GM03348 (cell line): ENCODE measurements at places on chromosomes 1 and 21.

DNA sequence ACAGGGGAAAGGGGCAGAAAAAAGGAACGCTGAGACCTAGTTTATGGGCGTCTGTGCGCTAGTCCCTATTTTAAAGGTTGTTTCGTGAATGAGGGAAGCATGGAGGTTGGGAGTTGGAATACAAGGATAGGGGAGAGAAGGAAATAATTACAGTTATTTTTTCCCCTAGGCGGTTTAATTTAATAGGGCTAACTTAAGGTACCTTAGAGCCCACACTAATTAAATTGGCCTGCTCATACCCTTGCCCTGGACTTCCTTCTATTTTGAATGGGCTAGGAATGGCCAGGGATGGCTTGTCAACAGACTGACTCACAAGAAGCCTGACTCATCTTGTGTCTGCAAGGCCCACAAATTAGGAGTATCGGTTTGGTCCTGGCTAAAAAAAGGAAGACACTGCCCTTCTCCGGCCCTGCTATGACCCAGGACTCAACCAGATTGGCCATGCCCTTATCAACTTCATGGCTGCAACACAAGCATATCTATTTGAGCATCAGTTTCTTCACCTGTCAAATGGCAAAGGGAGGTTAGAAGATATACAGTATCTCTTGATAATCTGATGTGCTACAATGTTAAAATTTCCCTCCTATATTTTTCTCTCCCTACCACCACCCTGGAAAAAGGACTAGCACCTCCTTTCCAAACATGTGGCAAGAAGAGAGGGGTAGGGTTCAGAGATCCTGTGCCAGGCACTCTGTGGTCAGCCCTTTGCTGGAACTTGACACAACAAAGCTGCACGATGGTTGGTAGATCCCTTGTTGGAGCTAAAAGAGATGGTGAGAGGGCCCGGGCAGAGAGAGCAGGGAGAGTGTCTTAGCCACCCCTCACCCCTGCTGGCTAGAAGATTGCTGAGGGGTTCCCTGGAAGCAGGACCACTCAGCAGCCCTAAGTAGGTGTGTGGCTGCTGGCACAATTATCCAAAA lies 2.2 kb upstream of the SSBP3 start:
- DNase-seq: peak; percentile 83

GRCh38 chr1:151157067-151157531 lies 650 bp downstream of the TNFAIP8L2 start:
- DNase-seq: no peak

GRCh38 chr1:91015794-91016550 lies 5.9 kb downstream of the ZNF644 start:
- no peak for DNase-seq

- DNase-seq: no peak
Observed at GRCh38 chr1:103256490-103256889, 148.2 kb upstream of the COL11A1 start.

DNA sequence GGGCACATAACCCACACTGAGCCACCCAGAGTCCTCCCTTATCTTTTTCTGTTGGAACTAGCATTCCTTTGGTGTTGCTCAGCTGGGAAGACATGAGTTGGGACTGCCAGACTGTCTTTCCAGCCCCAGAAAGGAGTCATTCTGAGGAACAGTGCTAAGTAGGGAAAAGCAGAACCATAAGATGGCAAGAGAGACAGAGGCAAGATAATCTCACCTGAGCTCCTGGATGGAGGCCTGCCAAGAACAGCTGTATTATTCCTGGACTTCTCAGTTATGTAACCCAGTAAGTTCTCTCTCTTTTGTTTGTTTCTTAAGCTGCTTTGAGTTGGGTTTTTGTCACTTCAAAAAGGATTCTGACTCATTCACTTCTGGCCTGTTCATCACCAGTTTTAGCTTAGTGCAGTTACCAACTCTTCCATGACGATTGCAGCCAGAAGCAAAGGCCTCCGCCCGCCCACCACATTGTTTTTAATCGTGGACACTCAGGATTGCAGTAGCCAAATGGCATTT lies 134.4 kb downstream of the OMA1 start:
- peak; percentile 49 for DNase-seq

DNA sequence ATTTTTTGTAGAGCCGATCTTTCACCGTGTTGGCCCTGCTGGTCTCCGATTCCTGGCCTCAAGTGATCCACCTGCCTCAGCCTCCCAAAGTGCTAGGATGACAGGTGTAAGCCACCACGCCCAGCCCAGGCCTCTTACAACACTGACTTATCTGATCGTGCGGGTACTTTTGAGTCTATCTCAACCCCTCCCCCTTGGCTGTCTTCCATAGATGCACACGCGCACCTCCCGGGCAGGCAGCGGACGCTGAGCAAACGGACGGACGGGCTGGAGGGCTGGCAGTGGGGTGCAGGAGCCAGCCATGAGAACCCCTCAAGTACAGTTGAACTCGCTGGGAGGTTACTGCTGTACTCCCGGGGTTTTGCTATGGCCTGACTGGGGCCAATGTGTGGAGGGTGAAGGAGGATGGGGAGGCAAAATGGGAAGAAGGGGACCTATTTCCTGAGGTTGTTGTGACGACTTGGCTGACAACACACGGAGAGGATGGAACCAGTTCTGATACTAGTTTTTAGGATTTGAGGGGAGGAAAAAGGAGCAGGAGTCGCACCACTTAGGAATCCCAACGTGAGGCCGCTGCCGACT lies 959 bp downstream of the CD58 start:
- no peak for DNase-seq

DNA sequence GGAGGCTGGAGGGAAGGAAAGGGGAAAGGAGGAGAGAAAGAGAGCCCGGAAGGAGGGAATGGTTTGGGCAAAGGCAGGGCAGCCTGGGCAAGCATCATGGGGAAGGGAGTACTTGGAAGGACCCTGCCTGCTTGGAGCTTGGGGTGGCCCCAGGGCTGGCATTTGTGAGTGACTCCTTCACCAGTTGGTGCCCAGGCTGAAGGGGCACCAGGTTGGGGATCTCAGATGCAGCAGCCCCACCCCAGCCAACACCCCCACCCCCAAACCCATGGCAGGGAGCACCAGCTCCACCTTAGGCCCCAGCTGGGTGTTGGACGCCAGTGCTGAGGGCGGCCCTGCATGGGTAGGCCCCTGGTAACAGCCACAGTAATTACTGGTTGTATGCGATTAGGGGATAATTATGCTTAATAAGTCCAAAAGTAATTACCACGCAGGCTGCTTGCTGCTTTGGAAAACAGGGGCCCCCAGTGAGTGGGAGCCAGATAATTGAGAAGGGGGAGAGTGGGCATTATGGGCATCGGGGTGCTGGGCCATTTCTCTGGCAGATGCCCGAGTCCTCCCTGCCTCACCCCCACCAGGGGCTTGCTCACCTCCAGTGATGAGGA lies 78.3 kb downstream of the VWA5B1 start:
- no peak for DNase-seq

DNA sequence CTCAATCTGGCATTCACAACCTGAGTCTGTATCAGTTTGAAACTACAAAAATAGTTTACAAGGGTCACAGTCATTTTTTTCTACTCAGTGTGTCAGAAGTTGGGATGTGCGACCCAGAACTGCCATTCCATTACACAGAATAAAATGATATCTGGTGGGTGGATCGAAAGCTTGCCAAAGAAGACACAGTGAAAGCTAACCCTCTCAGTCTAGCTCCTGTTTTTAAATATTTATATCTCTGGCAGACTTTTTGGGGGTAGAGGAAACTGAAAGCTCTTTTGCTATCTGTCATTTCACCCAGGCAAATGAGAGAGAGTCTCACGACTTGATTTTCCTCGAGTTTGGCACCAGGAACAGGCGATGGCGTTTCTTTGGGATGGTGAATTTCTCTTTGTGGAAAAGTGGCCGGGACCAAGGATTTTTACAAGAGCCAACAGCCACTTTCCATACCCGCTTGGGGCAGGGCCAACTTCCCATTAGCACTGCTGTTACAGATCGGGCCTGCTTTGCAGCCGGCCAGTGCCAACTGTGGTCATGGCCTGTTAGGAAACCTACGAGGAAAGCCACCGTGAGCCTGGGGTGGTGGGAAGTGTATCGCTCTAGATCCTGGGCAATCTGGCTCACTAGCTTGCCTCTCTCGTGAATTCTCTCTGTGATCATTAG lies 185.5 kb upstream of the NFIA start:
- no peak for DNase-seq

DNA sequence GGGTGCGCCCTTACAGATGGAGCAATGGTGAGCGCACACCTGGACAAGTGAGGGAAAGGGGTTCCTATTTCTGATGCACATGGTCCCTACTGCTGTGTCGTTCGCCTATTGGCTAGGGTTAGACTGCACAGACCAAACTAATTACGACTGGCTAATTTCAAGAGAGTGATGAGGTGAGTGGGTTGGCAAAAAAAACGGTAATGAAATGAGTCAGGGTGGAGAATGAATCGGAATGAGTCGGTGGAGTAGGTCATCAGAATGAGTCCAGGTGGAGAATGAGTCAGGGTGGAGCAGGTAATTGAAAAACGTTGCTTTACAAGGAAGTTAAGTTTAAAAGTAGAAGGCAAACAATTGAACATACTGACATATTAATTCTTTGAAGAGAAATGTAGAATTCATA lies 79.8 kb downstream of the WDR4 start:
- DNase-seq: no peak

GRCh38 chr1:231165371-231165770 lies 3.5 kb downstream of the TRIM67 start:
- no peak for DNase-seq

DNA sequence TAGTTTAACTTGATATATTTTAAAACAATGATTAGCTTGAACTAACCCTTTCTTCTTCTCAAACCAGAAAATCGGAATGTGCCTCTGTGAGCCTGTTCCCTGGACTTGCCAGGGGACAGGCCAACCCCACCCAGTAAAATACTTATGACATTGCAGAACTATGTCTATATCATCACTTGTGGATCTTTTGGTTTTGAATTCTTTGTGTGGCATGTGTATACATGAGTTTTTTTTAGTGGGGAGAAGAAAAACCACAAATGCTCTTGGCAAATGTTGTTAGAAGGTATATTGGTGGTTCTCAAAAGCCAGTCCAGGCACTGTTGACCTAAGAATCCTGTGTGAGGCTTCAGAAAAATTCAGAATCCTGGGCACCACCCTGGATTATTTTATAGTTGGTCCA lies 347.4 kb downstream of the SIPA1L2 start:
- DNase-seq: no peak

GRCh38 chr1:228332797-228333738 lies 73.6 kb downstream of the TRIM11 start:
- DNase-seq: no peak

GRCh38 chr1:41678111-41678878 lies 193.8 kb upstream of the EDN2 start:
- peak; percentile 61 for DNase-seq

- DNase-seq: no peak
Observed at GRCh38 chr1:162416909-162417308, 5.0 kb upstream of the SH2D1B start.

- no peak for DNase-seq
Observed at GRCh38 chr1:100543640-100544039, 5.7 kb downstream of the GPR88 start.

- no peak for DNase-seq
Observed at GRCh38 chr1:58149271-58149812, 397.2 kb downstream of the OMA1 start.

DNA sequence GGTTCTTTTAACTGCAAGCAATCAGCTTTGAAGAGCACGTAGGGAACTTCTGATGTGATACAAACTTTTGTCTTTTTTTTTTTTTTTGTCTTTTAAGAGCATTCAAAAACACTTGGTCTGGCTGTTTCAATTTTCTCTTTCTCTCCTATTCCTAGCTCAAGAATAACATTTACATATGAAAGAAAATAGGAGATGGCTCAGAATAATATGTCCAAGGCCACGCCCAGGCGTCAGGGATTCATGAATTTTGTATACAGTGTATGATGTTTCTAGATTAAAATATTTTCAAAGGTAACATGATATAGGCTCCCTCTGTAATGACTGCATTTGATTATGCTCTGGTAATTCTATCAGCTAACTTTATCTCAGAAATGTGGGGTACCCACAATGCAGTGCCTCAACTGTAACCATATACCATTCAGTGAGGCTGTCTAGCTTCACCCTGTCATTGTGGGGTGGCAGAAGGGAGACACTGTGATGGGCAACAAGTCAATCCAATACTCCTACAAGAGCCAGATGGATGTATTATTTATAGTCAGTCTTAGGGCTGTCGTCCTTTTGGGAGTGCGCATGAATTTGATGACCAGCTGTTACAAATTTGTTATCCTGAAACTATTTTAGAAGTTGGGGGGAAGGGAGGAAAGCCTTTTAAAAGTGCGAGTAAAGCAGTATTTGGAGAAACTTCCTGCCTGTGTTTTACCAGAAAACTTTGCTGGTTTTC lies 1.5 kb upstream of the AKNAD1 start:
- DNase-seq: no peak

GRCh38 chr21:27596196-27596595 lies 629.3 kb upstream of the ADAMTS5 start:
- no peak for DNase-seq

DNA sequence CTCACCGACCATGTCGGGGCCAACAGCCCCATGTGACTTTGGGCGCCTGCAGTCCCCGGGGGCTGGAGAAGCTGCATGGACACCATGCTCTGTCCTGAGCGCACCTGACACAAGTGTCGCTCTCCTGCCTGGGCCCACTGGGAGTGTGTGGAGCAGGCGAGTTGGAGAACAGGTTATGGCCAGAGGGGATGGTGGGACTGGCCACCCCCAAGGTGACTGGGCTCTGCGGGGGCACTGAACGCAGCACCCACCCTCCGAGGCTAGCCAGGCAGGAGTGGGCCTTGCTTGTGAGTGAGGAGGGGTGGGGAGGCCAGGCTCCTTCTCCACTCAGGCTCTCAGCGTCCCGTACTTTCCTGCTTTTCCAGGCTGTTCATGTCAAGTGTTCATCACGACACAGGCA lies 35.6 kb downstream of the SNAP47 start:
- no peak for DNase-seq

GRCh38 chr1:7366955-7367665 lies 404.0 kb upstream of the VAMP3 start:
- DNase-seq: no peak

- DNase-seq: peak; percentile 91
Observed at GRCh38 chr1:10755970-10756521, 40.4 kb downstream of the CASZ1 start.

- no peak for DNase-seq
Observed at GRCh38 chr1:210757677-210758076, 376.3 kb downstream of the KCNH1 start.
